ENCODE measurements at places on chromosomes 16 and 17. TPM values are rescaled to one million over a fixed set of nuclear protein-coding genes. Genes with fewer than 3 reads are reported as not detected.

Gene P3H4
- 1.9 TPM for total RNA-seq

Gene SPNS3
- total RNA-seq, result 0.48 TPM

DNA sequence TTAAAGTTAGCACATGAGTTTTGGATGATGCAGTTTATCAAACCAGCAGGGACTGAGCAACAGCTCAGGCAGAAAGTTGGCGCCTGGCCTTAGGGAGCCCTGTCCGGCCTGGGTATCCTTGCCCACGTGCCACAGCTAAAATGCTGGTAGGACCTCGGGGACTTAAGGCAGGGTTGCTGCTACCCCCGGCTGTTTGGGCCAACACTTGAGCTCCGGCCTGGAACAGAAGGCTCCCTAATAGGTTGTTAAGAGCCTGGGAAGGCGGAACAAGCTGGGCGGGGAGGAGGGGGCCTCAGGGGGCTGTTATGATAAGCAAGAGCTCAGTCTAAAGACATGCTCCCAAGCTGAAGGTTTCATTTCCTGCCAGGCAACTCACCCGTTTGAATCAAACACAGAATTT is 39.7 kb downstream of the CUEDC1 start:
- ATAC-seq, result no peak

Gene ABCC6
- 0.08 TPM for total RNA-seq

Gene TBC1D3B
- 7.2 TPM for total RNA-seq

Gene RNF222
- 10.8 TPM for total RNA-seq

Gene PPY
- total RNA-seq, result not detected

GRCh38 chr16:88526906-88527185 is 43.4 kb upstream of the ZC3H18 start:
- no peak for ATAC-seq

- peak; percentile 80 for ATAC-seq
These were observed 59.8 kb upstream of the FBXO47 start for GRCh38 chr17:39026980-39027451.

Gene MT1E
- 98.8 TPM for total RNA-seq

GRCh38 chr17:49508866-49509587 is 13.9 kb downstream of the NGFR start:
- ATAC-seq, result no peak

DNA sequence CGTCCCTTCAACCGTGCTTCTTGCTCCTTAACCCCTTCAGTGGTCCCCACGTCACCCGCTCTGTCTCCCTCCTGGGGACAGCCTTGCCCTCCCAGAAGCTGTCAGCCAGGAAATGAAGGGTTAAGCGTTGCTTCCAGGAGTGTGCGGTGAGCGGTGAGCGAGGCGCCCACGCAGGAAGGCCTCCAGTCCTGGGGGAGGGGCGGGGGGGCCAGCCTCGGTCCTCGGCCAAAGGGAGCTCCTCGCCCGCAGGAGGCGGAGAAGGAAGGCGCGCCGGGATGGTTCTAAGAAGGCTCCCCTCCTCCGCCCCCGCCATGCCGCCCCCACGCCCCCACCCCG is 2.3 kb downstream of the RBFOX3 start:
- ATAC-seq, result no peak

All from esophagus mucosa (tissue), 1 donor.